ENCODE measurements at places on chromosomes 4 and X. TPM values are rescaled to one million over a fixed set of nuclear protein-coding genes. Genes with fewer than 3 reads are reported as not detected.

- no peak for DNase-seq
Observed at GRCh38 chrX:148049441-148049840, 68.3 kb downstream of the FMR1NB start.

DNA sequence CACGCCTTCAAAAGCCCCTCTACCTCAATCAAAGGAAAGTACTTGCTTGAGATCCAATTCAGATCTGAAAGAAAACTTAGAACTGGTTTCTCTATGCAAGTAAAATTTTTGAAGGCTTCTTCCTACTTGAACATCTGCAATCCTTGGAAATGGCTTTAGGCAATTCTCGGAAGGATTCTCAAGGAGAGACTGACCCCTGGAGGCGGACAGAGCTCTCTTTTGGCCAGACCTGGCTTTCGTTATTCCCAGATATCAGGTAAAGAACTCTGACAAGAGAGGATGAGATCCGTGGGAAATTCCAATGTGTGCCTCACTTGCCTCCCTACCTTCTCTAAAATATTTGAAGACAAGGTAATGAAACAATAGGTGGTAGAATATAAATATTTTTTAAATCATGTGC, 670.3 kb upstream of the FAM241A start:
- no peak for DNase-seq

The ZNF157 gene
- total RNA-seq, result 0.53 TPM

The HSPA4L gene
- 4.5 TPM for total RNA-seq

The IRS4 gene
- total RNA-seq, result 0.26 TPM

DNA sequence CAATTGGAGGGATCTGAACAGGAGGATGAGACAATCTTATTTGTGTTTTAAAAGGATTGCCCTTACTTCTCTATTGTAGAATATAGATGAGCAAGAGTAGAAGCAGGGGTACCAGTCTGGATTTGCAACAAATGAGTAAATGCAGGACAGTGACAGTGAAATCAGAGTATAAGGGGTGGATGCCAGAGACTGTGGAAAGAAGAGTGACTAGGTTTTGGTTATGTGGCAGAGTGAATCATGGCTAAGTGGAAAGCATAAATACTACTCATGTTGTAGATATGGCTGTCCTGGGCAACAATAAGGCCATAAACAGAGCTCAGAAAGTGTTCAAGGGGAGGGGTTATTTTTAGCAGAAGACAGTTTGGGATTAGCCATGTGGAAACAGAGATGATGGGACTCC, 6.0 kb upstream of the VSIG4 start:
- DNase-seq, result no peak

- no peak for DNase-seq
Observed at GRCh38 chrX:13334491-13334890, 14.6 kb upstream of the ATXN3L start.

DNA sequence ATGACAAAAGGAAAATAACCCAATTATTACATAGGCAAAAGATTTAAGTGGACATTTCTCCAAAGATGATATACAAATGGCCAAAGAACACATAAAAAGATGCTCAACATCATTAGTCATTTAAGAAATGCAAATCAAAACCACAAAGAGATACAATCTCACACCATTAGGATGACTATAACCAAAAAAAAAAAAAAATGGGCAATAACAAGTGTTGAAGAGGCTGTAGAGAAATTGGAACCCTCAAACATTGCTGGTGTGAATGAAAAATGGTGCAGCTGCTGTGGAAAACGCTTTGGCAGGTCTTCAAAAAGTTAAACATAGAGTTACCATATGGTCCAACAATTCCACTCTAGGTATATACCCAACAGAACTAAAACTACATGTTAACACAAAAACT, 5.6 kb upstream of the PRDX4 start:
- no peak for DNase-seq

The ENOPH1 gene
- total RNA-seq, result 35.7 TPM

Measured in urinary bladder (tissue), 4 donors.